ENCODE measurements at places on chromosomes 5 and 9. TPM values are rescaled to one million over a fixed set of nuclear protein-coding genes. Genes with fewer than 3 reads are reported as not detected.

The FIBCD1 gene
- total RNA-seq: 16.3 TPM

The ELP1 gene
- 17.1 TPM for total RNA-seq

The PDE8B gene
- 0.62 TPM for total RNA-seq

The PAM gene
- 131 TPM for total RNA-seq

The KIF4B gene
- 0.10 TPM for total RNA-seq

The MORN5 gene
- total RNA-seq: not detected

The SLC6A7 gene
- not detected for total RNA-seq

The MEGF10 gene
- total RNA-seq: not detected

The CD74 gene
- 12.7 TPM for total RNA-seq

The SEMA6A gene
- 0.54 TPM for total RNA-seq

The PAX5 gene
- 0.39 TPM for total RNA-seq

The DBH gene
- total RNA-seq: not detected

The TTC23L gene
- total RNA-seq: not detected

The PAEP gene
- not detected for total RNA-seq

The EQTN gene
- not detected for total RNA-seq

The SAPCD2 gene
- 18.4 TPM for total RNA-seq

The AP3S1 gene
- 88.8 TPM for total RNA-seq

The PARP8 gene
- 20.2 TPM for total RNA-seq

The IFNA7 gene
- total RNA-seq: not detected

The FAT2 gene
- total RNA-seq: not detected

The SGCD gene
- total RNA-seq: not detected

The ADAM19 gene
- 3.5 TPM for total RNA-seq

The REEP2 gene
- 6.5 TPM for total RNA-seq

The PRRX2 gene
- total RNA-seq: 6.3 TPM

The KYAT1 gene
- total RNA-seq: 6.1 TPM

The ABCA2 gene
- 27.0 TPM for total RNA-seq

The PRDM9 gene
- not detected for total RNA-seq

The SLC1A3 gene
- 0.13 TPM for total RNA-seq

The PCDH1 gene
- total RNA-seq: 9.0 TPM

The SLC36A3 gene
- not detected for total RNA-seq

The SREK1IP1 gene
- total RNA-seq: 13.3 TPM

The CXCL14 gene
- total RNA-seq: not detected

The DIPK1B gene
- total RNA-seq: 10.6 TPM
